ENCODE measurements at places on chromosomes 5 and 9.

GRCh38 chr9:129613520-129614175 lies 7.3 kb downstream of the C9orf50 start:
- no peak for DNase-seq

DNA sequence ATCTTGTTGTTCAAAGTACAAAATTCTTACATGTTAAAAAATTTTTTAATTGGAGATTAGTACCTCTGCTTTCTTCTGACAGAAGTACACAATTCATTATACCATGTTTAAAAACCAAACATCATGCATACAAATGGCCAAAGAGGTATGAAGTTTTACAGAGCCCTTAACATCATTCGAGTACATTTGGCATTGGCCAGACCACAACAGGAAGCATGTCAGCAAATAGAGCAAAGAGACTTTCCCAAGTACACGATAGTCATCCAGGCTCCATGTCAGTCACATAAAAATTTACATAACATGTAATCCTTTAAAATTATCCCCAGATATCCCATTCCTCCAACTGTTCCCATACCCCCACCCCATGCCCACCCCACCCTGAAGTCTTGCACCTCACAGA lies 22.5 kb downstream of the HMGCS1 start:
- DNase-seq, result no peak

GRCh38 chr9:1956958-1957357 lies 58.2 kb upstream of the SMARCA2 start:
- no peak for DNase-seq

- DNase-seq, result no peak
Observed at GRCh38 chr9:108811944-108812343, 43.8 kb downstream of the ACTL7B start.

DNA sequence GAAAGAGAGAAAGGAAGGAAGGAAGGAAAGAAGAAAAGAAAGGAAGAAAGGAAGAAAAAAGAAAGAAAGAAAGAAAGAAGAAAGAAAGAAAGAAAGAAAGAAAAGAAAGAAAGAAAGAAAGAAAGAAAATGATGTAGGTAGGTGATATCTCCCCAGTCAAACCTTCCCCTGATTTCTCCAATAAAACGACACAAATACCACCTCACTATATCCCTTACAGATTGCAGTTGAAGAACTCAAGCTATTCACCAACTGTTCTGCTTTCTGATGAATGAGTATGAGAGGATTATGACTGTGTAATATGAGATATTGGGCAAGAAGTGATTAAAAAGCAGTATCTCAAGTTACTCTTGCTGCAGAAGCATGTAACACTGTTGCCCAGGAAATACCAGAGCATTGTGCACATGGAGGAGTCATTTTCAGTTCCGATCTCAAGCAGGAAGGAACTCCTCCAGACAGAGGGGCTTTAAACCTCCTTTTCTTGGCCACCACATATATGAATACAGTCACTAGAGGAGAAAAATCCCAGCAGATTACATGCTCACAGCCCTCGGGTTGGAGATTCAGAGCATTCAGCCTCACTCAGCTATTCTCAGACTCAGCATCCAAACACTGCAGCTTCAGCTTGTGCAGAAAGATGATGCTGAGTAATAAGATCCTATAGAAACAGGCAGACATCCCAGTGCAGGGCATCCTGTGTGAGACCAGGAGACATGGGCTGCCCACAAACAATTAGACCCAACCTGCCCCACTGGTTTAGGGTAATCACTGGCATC lies 61.4 kb downstream of the UGCG start:
- DNase-seq, result peak; percentile 96

DNA sequence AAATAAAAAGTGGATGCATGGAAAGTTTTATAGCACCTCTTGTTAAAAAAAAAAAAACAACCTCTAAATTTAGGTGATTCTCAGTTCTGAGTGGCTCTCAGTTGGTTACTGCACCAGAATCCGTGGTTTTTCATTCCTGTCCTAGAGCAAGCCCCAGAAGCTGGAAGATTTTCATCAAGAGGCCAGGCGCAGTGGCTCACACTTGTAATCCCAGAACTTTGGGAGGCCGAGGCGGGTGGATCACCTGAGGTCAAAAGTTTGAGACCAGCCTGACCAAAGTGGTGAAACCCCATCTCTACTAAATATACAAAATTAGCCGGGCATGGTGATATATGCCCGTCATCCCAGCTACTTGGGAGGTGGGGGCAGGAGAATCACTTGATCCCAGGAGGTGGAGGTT lies 27.2 kb upstream of the SLC9A3 start:
- no peak for DNase-seq

DNA sequence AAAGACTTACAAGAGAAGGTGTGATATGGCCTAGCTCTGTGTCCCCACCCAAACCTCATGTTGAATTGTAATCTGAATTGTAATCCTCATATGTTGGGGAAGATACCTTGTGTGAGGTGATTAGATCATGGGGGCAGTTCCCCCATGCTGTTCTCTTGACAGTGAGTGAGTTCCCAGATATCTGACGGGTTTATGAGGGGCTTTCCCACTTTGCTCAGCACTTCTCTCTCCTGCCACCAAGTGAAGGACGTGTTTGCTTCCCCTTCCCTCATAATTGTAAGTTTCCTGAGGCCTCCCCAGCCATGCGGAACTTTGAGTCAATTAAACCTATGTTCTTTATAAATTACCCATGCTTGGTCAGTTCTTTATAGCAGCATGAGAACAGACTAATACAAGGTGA lies 49.0 kb downstream of the CDO1 start:
- DNase-seq, result no peak

DNA sequence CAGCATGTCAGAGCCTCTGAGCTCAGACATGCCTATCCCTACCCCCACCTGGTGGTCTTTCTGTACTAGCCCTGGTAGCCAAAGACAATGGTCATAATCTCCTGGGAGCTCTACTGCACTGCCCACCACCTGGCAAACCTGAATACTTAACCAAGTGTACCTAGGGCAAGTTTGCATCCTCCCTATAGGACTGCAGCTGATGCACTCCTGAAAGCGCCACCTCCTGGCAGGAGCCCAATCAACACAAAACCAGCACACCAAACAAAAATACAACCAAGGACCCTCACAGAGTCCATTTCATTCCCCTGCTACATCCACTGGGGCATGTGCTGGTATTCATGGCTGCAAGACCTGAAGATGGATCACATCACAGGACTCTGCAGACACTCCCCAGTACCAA lies 14.8 kb upstream of the FAM174A start:
- DNase-seq, result no peak

DNA sequence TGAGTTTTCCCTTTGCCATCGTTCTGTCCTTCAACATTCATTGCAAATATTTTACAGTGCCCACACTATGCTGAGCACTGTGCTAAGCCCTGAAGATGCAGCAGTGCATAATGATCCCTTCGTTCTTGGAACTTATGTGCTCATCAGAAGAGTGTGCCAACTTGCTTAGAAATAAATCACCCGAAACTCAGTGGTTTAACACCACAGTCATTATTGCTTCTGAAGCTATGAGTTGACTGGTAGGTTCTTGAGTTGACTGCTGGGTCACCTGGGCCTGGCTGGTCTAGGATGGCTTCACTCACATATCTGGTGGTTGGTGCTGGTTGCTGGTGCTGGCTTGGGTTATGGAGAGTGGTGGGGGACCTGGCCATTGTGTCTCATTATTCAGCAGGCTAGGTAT lies 20.9 kb downstream of the PCSK5 start:
- no peak for DNase-seq

DNA sequence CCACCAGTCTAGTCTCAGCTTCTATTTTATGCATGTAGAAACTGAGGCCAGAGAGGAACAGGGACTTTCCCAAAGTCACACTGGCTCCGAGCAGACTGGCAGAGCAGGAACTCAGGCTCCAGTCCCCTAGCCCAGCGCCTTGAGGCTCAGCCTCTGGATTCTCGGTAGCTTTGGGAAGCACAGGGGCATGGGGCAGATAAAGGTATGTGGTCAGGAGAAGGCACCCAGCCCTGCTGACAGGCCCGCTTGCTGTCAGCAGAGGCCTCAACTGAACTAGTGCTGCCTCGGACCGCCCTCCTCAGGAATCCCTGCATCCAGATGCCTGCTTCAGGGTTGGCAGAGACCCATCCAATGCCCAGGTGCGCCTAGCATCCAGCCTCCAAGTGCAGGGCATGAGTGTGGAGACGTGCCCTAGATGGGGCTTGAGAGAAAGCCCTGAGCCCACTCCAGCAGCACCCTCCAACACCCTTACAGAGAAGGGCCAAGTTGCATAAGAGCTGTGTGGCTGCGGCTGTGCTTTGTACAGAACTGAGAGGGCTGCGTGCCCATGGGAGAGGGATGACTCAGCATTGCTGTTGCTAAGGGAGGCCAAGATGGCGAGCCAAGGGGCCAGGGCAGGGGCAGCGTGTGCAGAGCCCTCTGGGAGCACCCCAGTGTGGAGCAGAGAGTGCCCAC lies 168.6 kb downstream of the MACROH2A1 start:
- DNase-seq, result no peak

GRCh38 chr5:36657563-36657995 lies 51.2 kb downstream of the SLC1A3 start:
- DNase-seq, result peak; percentile 68

DNA sequence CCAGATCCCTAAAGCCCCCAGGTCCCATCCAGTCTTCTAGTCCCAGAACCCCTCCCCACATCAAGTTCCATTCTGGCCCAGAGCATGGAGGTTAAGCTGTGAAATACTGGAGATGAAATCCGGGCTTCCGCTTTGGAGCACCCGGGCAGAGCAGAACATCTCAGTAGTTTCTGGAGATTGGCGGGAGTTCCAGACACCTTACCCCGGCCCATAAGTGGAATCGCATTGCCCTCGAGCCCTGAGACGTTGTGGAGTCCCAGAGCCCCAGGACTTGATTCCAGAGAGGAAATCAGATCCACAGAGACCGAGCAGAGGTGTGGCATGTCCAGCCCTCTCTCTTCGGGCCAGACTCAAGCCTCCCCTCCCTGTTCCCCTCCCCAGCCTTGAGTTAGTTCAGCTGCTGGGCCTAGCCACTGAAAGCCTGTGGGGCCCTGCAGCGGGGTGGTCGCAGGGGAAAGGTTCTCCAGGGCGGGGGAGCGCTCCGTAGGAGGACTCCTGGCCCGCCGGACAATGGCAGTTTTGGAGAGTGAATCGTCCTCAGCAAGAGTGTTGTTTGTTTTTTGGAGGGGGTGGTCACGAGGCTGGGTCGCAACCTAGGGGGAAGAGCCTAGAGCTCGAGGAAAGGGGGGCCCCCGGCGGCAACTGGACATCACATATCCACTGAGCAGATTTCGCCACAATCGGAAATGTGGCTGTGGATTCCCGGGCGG lies 1.0 kb upstream of the PAX5 start:
- DNase-seq, result no peak

GRCh38 chr9:21153336-21154017 lies 11.8 kb upstream of the IFNW1 start:
- no peak for DNase-seq

DNA sequence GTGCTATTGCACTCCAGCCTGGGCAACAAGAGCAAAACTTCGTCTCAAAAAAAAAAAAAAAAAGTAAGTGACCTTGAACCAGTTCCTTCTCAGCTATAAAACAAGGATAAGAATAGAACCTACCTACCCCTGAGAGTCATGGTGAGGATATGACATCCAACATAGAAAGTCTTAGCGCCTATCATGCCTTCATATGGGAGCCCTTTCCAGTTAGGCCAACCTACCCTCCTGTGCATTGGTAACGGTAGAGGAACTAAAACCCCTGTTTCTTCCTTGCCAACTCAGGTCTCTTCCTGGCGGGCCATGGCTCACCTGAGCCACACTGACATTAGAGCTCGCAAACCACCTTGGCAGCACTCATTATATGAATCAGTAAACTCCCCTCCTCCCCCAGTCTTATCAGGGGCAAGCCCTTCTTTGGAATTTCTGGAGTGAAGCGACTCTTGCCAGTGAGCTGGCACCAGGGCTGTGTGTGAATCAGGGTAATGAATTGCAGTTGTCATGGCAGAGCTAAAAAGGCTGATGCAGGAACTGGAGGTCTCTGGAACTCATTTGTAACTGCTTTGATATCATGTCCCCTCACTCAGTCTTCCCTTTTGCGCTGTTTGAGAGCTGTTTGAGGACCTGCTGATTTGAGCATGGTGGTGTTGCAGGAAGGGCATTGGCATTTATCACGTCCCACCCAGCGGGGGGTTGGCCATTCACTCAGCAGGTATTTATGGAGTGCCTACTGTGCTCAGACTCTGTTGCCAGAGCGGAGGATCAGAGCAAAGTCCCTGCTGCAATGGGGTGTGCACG lies 10.3 kb downstream of the WWC1 start:
- DNase-seq, result no peak

DNA sequence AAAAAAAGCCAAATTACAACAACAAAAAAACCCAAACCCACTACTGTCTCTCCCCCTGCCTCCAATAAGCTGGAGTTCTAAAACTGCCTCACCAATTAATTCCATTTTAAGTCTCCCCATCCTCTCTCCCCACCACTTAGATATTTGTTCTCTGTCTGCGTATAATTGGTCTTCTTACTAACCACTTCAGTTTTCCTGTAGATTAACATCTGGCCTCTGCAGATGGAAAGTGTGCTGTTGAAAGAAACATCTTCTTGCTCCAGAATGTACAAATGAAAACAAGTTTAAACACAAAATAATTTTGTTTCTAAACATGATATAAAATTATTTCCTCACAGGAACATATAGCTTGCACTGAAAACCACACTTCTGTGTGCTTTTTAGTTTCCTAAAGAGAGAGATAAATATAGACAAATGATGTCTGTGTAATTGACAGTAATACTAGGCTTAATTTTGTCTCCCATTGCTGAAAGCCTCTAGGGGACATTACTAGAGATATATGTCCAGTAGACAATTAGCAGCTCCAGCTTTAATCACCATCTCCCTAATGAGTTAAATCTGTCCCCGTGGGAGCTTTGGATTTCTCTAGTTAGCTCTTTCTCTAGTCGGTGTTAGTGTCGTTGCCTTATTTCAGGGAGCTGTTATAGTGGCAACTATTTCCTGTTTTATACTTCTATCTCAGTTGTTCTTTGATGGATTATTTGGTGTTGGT lies 164.0 kb downstream of the ARHGAP26 start:
- no peak for DNase-seq

GRCh38 chr9:94183240-94183999 lies 75.7 kb upstream of the ZNF169 start:
- DNase-seq, result no peak

- DNase-seq, result no peak
Observed at GRCh38 chr5:122327110-122327509, 15.1 kb downstream of the SNCAIP start.

GRCh38 chr5:151281001-151281639 lies 22.4 kb downstream of the SLC36A3 start:
- DNase-seq, result no peak

GRCh38 chr9:134785325-134786108 lies 95.1 kb upstream of the FCN2 start:
- peak; percentile 12 for DNase-seq

GRCh38 chr5:78591138-78591612 lies 57.4 kb downstream of the LHFPL2 start:
- DNase-seq, result peak; percentile 37

GRCh38 chr5:163366757-163367156 lies 70.6 kb upstream of the CCNG1 start:
- DNase-seq, result no peak

DNA sequence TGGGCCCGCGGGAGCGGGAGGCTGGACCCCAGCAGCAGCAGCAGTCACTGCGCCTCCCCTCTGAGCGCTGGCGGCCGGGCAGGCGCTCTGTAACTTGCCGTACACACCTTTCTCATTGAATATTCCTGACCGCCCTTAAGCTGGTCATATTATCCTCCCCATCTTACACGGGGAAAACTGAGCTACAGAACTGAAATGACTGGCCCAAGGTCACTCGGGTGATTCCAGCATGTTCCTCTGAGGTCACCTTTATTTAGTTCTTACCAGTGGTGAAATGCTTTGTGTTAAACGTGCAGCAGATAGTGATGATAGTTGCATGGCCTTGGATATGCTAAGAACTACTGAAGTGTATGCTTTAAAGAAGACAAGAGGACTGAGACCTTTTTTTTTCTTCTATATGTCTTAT lies 607 bp downstream of the UQCRQ start:
- no peak for DNase-seq

- DNase-seq, result no peak
Observed at GRCh38 chr5:16119790-16120189, 59.8 kb downstream of the MARCHF11 start.

All from dermis blood vessel endothelial cell (primary cell).